ENCODE measurements at places on chromosomes 13 and 19. TPM values are rescaled to one million over a fixed set of nuclear protein-coding genes. Genes with fewer than 3 reads are reported as not detected.

Gene C19orf67
- total RNA-seq, result not detected

Gene MISP
- not detected for total RNA-seq

Gene APC2
- total RNA-seq, result 0.02 TPM

Gene ZNF724
- 15.4 TPM for total RNA-seq

Gene MCEMP1
- total RNA-seq, result not detected
